Kidney capillary endothelial cell (primary cell): ENCODE measurements at places on chromosomes 16 and 17.

- DNase-seq = no peak
These were observed 856.7 kb downstream of the CDH8 start for GRCh38 chr16:61179561-61179960.

- DNase-seq = no peak
These were observed 93.1 kb downstream of the VAT1L start for GRCh38 chr16:77881355-77882030.

DNA sequence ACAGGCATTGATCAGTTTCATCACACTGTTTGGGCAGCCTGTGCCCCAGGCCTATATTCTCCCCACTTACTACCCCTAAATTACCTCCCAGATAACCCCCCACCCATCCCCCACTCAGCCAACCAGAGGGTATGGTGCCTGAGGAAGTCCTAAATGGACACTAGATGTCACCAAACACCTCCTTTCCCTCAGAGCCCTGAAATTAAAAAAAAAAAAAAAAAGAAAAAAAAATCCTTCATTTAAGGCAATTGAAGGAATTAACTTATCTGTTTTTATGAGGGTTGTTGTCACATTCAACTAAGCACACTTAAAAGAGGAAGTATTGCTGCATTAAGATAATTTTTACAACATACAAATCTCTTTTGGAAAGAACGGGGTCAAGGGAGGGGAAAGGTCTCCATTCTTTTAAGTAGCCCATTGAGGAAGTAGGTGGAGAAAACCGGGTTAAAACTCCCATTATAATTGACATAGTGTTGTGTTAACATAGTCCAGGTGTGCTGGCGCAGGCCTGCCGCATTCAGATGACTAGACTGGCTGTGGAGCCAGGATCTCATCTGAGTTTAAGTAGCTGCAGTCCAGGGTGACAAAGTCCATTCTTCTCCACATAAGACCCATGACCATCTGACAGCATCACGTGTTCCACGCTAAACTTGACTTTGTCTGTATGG, 46.3 kb downstream of the SNX11 start:
- peak; percentile 22 for DNase-seq

GRCh38 chr17:4566785-4567184, 6.4 kb upstream of the GGT6 start:
- peak; percentile 53 for DNase-seq

DNA sequence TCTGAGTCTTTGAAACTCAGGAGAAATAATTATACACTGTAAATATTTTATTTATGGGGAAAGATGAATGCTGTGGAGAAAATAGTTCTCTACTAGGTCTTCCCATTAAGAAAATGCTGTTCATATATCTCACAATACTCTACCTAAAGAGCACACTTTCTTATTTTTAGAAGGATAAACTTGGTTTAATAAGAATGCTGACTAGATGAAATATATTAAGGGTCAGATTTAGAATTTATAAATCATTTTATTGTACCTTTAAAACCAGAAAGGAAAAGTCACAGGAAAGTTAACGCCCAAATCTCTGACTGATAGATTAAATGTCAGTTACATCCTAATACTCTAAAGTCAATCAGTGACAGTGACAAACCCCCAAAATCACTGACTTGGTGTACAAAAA, 48.7 kb downstream of the SLC6A4 start:
- no peak for DNase-seq

DNA sequence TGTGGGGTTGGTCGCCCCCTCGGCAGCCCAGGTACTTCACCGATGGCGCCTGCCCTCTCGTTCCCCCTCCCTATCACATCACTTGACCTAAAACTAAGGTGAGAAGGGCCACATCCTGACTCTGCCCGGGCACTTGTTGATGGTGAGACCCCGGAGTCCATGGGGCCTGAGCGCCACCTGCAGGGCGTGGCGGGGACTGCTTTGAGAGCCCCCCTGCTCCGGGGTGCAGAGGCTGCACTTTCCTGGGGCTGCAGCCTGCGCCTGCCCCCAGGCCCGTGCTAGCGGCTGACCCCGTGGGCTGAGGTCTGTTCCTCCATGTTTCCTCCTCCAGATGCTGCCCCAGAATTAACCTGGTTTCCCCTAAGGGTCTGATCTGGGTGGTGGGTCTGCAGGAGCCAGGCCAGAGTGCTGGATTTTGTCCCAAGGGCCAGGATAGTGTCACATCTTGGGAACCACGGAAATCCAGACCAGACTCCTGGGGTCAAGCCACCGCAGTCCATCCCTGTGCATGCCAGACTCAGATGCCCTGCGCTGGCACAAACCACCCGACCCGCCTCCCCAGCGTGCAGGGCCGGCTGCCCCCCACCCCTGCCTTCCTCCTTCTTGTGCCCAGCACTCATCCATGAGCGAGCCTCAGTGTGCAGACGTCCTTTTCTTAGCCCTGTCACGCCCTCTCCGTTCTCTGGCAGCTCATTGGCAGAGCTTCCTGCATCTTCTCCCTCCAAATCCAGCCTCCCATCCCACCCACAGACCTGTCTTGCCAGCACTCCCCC, 2.7 kb downstream of the NDUFAF8 start:
- DNase-seq = no peak

- no peak for DNase-seq
These were observed 7.1 kb downstream of the CDH15 start for GRCh38 chr16:89178453-89179147.

- no peak for DNase-seq
These were observed 22.1 kb upstream of the ARHGAP17 start for GRCh38 chr16:25037221-25037620.

DNA sequence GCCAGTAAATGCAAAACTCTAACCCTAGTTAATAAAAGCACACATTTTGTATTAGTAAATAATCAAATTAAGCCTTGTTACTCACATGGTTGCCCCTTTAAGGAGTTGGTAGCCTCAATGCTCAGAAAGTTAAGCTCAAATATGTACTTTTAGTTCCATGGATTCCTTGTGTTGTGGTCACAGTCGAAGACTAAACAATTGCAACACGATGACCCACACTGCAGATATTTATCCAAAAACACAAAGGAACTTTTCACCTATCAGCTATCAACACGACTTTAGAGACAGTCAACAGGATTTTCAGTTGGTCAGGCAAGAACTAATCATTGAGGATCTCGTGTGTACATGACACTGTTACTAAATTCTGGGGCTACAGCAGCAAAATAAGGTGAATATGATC, 47.4 kb upstream of the NUDT7 start:
- no peak for DNase-seq

GRCh38 chr17:78557598-78558039, 19.6 kb downstream of the DNAH17 start:
- DNase-seq = peak; percentile 22
